CD4-positive, alpha-beta T cell treated with Interleukin-15 for 4 hours (primary cell): ENCODE measurements at places on chromosomes 4 and X.
A peak's percentile ranks its signal among the peaks of the same experiment; 100 is the strongest.

GRCh38 chrX:68997911-68998310, 167.3 kb downstream of the PJA1 start:
- no peak for DNase-seq

GRCh38 chr4:25443851-25444250, 66.8 kb downstream of the ANAPC4 start:
- no peak for DNase-seq

- no peak for DNase-seq
Observed at GRCh38 chr4:53515076-53515475, 76.2 kb downstream of the LNX1 start.

DNA sequence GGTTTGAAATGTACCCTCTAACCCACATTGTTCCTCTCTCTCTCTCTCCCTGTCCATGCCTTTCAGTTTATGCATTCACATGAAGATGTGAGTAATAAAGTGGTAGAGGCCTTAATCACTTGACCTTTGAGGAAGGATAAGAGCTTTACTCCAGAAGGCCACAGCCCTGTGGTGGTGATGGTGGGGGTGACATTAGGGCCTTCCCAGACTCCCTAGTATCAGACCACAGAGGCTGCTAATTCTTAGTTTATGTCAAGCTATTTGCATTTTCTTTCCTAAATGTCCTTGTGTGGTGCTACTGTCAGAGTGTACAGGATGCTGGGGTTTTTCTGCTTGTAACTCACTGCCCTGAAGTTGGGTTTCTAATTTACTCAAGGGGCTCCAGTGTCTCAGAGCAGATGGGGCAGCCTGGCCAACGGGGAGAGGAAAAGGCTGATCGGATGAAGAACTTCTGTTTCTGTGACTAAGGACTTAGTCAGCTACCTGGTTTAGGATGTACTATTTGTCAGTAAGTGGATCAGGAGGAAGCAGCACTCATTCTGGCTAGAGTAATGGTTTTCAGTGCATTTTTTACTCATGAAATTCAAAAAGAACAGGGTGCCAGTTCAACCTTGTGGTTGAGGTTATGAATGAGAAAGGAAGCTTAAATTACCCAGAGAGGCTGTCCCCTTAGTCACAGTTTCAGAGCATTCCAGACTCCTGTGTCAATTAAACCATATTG, 509.6 kb upstream of the DIPK2B start:
- peak; percentile 13 for DNase-seq

- DNase-seq, result no peak
Observed at GRCh38 chr4:52592287-52592686, 66.8 kb downstream of the USP46 start.

- DNase-seq, result no peak
Observed at GRCh38 chr4:90888571-90888970, 761.4 kb downstream of the CCSER1 start.

GRCh38 chr4:122218762-122219161, 66.6 kb downstream of the BLTP1 start:
- no peak for DNase-seq

GRCh38 chr4:5374592-5374991, 323.3 kb downstream of the STK32B start:
- DNase-seq, result no peak

DNA sequence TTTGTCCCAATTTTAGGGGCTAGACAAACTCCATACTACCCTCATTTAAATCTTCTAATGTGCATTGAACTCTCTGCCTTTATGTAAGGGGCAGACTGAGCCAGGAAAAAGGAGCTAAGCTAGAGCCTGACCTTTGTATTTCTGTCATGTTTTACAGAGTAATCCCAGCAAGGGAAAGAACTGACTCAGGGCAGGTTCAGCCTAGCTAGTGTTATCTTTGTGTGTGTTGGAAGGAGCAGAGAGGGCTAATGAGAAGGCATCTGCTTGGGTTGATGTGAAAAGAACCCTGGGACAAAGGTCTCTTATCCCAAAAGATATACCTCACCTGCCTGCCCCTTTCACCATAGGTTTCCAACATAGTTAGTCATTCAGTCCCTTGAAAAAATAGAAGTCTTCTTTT, 31.7 kb downstream of the IGSF1 start:
- no peak for DNase-seq

- no peak for DNase-seq
Observed at GRCh38 chr4:94363136-94363655, 20.6 kb upstream of the HPGDS start.

- DNase-seq, result no peak
Observed at GRCh38 chr4:27316176-27316575, 455.5 kb downstream of the STIM2 start.

DNA sequence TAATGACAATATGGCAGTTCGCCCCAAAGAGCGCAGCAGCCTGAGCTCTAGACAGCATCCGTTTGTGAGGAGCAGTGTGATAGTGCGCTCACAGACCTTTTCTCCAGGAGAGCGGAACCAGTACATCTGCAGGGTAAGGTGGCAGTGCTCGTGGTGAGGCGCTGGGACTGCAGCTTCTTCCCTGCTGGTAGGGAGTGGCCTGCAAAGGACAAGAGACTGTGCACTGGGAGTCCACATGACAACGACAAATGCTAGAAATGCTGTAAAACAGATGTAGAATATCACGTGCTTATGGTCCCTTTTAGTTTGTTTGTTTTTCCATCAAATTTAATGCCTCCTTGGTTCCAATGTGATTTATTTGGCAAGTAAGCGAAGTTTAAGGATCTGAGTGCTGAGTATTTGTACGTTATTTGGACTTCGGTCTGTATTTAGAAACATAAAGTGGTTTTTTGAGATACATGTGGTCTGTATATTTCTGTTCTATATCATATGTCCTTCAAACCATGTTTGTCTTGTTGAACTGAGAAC, 35.8 kb downstream of the CLDN22 start:
- no peak for DNase-seq

GRCh38 chrX:37666516-37666915, 19.1 kb upstream of the XK start:
- DNase-seq, result no peak

DNA sequence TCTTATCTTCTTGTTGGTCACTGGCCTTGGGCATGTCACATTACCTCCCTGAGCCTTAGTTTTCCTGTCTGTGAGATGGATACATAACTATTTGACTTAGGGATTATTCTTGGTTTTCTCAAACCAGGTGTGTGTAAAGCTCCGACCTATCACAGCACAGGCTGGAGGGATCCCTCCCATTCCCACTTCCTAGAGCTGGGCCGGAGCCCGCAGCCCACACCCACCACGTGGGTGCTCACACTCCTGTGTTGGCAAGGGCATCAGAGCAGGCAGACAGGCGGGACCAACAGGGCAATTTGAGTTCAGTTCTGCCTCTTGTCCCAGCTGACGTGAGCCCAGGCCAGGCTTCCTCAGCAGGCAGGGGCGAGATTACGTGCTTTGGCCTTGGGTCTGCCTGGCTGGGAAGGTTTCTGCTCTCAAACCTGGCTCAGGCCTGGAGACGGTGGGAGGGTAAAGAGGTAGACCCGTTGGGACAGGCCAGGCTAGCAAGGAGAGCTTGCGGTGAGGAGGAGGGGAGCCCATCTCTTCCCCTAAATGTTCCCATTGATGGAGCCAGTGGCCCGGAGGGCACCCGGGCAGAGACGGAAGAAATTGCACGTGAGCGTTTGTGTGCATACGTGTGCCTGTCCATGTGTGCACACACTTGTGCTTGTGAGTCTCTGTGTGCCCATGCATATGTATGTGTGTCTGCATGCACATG, 734 bp upstream of the SH3TC1 start:
- DNase-seq, result no peak

DNA sequence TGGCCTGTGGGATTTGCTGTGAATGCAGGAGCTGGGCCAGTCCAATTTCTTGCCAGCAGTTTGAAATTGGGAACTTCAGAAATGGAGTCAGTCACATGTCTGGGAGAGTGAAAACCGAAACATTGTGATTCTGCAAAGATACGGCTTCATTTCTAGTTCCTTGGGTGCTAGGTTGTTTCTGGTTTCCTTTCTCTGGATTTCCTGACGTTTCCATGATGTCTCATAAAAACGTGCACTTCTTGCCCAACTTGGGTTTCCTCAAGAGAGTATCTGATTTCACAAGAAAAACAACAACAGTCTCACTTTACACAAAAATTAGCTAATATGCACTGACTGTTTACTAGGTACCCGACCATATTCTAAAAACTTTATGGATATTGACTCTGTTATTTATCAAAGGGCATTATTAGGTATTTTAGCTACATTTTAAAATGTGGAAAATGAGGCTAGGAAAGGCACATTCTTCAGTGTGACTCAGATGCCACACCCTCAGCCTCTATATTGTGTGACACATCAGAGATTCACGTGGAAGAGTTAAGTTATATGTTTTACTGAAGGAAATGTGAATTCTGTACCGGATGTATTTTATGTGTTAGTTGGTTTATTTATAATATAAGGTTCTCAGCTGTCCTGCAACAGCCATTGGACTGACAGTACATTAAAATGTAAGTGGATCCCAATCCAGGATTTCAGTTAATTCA, 225.0 kb upstream of the PUDP start:
- no peak for DNase-seq

- DNase-seq, result no peak
Observed at GRCh38 chr4:8207314-8207713, 8.2 kb downstream of the SH3TC1 start.

GRCh38 chr4:25451676-25452075, 74.6 kb downstream of the ANAPC4 start:
- DNase-seq, result no peak
